ENCODE measurements at places on chromosomes 5 and 9.

DNA sequence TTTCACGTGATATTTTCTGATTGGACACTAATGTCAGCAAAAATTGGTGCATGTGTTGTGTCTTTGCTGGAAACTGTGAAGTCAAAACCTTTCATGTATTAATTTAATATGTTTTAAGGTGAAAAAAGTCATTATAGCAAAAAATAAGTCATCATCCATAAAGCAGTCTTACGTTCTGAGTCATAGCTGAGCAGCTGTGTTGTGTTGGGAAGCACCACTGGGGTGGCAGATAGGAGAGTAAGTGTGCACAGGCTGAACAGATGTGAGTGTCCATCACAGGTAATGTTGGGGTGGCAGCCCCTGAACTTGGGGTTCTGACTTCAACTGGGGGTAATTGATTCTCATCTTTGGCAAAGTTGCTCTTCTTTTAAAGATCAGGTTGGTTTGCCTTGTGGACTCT lies 156.8 kb downstream of the NXNL2 start:
- DNase-seq: no peak

DNA sequence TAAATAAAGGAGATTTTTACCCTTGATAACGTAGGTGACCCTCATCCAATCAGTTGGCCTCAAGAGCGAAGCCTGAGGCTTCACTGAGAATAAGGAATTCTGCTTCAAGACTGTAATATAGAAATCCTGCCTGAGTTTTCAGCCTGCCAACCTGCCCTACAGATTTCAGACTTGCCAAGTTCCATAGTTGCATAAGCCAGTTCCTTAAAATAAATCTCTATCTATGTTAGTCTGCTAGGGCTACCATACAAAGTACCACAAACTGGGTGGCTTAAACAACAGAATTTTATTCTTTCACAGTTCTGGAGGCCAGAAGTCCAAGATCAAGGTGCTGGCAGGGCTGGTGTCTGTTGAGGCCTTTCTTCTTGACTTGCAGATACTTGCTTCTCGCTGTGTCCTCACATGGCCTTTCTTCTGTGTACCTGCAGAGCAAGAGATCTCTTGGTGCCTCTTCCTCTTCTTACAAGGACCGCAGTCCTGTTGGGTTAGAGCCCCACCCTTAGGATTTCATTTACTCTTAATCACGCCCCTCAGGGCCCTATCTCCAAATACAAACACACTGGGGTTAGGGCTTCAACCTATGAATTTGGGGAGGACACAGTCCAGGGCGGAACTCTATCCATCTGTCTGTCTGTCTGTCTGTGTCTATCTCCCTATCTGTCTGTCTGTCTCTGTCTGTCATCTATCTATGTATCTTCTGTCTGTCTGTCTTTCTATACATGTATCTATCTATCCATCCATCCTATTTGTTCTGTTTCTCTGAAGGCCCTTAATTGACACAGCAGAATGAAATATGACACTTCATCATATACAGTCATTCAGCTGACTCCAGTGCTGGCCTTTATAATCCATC lies 17.0 kb upstream of the CMBL start:
- DNase-seq: no peak

DNA sequence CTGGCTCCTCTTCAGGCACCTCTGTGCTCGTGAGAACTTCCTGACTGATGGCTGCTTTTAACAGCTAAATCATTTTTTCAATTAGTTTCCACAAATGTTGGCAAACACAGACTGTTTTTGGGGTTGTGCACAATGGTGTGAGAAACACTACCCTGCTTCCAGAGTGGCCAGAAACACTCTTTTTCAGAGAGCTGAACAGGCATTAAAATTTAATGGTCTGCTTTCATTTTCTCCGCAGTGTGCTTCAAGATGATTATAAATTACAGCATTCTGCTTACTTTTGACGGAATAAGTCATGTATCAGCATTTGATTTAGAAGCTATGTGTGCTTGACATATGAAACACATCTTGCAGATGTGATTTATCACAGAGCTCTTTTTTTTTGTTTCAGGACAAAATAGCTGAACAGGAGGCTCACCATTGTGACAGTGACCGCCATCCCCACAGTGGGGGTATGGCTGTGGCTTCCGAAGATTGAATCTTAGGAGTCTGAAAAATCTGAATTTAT lies 454.5 kb upstream of the ZNF608 start:
- DNase-seq: no peak

DNA sequence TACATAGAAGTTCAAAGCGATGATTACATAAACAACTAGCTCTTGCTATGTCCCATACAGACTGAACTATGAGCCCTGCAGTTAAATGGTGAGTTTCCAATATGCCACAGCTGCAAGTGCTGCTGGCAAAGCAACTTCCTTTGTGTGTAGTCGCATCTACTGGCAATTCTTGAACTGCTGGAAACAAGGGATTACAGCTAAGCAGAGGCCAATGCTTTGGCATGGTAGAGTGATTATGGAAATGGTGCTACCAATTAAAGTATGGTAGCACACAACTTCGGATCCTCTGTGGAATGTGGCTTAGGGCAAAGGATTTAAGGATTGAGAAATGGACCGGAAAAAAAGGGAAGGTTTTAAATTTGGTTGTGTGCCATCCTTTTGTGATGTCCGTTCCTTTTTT lies 856.6 kb downstream of the MAT2B start:
- DNase-seq: no peak

GRCh38 chr5:134174841-134175839 lies 1.6 kb downstream of the SKP1 start:
- DNase-seq: no peak
